ENCODE measurements at places on chromosomes 1 and 21. TPM values are rescaled to one million over a fixed set of nuclear protein-coding genes. Genes with fewer than 3 reads are reported as not detected.

SPRR2E gene
- total RNA-seq, result not detected

C1QC gene
- 140 TPM for total RNA-seq

GRHL3 gene
- total RNA-seq, result not detected

XKR8 gene
- total RNA-seq, result 6.2 TPM

CFHR2 gene
- total RNA-seq, result not detected

C1QB gene
- total RNA-seq, result 165 TPM

RAVER2 gene
- 30.1 TPM for total RNA-seq

RAB42 gene
- 1.6 TPM for total RNA-seq

VSIG8 gene
- not detected for total RNA-seq

CD5L gene
- total RNA-seq, result 2.5 TPM

GRCh38 chr1:83800066-83800465, 198.9 kb downstream of the TTLL7 start:
- DNase-seq, result no peak

DNA sequence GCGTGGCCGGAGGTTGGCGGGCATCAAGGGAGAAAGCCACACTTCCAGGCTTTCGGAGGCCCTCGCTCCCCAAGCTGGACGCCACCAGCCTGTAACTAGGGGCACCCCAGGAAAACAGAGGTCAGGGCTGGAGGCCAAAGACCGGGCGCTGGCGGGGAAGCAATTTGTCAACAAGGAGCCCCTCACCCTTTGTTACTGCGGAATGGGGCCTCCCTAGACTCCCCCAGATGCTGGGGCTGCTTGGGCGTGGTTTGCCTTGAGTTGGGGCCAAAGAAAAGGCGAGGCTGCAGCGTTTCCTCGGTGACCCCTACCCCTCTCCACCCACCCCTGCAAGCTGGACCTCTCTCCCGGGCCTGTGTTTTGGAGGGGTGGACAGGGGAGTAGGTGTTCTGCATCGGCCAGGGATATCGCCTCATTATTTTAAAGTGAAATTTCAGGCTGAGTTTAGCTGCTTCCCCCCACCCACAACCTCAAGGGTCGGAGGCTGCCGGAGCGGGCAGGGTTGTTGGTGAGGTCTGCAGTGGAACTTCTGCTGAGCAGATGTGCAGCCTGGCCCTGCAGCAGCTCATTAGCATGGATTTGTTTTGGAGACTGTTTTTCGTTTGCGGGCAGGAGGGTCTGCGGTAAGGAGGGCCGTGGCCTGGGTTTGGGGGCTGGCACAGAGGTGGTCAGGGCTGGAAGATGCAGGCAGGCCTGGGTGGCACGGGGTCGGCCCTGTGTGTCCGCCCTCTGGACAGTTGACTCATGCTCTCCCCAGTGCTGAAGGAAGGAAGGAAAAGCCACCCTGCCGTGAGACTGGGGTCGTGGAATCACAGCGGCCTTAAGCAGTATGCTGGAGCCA, 1.5 kb downstream of the NBL1 start:
- DNase-seq, result no peak

DNA sequence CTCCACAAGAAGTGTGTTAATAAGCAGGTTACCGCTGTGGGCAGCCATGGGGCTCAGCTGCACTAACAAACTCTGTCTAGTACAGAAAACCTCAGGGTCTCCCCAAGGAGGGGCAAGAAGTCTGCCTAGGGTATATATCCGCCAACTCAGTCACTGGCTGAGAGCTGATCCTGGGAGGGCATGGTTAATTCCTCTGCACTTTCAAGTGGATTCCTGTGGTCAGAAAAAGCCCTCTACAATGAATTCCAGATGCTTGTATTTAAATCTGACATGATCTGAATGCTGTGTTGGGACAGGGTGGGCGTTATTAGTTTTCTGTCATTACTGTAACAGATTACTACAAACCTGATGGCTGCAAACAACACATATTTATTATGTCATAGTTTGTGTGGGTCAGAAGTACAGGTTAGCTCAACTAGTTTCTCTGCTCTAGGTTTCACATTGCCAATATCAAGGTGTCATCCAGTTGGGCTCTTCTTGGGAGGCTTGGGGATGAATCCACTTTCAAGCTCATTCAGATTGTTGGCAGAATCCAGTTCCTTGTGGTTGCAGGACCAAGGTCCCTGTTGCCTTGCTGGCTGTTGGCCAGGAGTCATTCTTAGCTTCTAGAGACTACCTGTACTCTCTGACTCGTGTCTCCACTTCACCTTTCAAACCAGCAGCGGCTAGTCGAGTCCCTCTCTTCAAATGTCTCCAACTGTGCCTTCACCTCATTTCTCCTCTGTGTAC, 8.0 kb upstream of the SELE start:
- no peak for DNase-seq

GRCh38 chr21:37082856-37083528, 9.9 kb downstream of the TTC3 start:
- no peak for DNase-seq

GRCh38 chr21:36615274-36615964, 83.5 kb upstream of the SIM2 start:
- DNase-seq, result no peak

- no peak for DNase-seq
Measured at GRCh38 chr1:209384710-209385550, 198.6 kb upstream of the CAMK1G start.

GRCh38 chr1:206050655-206051235, 2.2 kb upstream of the RHEX start:
- DNase-seq, result no peak

DNA sequence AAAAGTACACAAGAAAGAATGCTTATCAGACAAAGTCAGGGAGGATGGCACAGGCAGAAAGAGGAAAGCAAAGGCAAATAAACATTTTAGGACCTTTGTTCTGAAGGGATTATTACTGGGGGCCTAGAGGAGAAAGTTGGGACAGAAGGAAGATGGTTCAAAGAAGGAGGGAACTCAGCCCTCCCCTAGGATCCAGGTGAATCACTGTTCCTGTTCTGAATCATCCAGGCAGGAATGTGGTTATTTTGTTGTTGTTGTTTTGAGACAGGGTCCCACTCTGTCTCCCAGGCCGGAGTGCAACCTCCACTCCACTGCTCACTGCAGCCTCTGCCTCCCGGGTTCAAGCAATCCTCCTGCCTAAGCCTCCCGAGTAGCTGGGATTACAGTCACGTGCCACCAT, 38.5 kb upstream of the PSEN2 start:
- DNase-seq, result no peak

DNA sequence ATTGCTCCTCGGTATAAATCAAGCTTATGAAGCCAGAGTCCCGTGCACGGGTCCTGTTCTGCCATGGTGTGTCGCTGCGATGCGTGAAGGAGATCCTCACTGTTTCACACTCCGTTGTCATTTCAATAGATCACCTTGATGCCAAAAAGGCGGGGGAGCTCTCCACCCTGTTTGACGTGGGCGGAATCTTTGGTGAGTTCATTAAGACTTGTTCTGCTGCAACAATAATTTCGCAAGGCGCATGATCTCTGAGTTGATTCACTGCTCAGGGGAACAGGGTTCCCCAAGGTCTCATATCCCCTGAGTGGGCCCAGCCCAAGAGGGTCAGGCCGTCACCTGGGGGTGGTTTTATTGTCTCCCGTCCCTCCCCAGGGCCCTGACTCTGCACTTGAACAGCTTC, 50.0 kb downstream of the SLC37A1 start:
- DNase-seq, result no peak

GRCh38 chr1:25095635-25096200, 136.6 kb downstream of the SYF2 start:
- DNase-seq, result no peak

DNA sequence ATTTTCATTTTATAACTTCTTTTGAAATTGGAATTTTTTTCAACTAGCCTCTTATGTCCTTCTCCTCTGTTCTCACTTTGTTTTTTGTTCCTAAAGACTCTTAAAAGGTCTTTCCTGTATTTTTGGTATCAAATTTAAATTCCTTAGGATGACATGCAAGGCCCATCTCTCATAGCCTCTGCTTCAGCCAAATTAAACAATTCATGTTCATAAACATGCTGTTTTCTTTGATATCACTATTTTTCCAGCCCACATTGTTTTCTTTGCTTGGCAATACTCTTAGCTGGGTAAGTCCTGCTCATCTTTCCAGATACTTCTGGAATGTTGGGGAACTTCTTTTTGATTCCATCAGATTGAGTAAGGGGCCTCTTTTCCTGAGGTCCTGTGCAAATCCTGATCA, 55.8 kb upstream of the GPR88 start:
- DNase-seq, result no peak

GRCh38 chr21:46392921-46393320, 65.8 kb upstream of the DIP2A start:
- DNase-seq, result peak; percentile 49

DNA sequence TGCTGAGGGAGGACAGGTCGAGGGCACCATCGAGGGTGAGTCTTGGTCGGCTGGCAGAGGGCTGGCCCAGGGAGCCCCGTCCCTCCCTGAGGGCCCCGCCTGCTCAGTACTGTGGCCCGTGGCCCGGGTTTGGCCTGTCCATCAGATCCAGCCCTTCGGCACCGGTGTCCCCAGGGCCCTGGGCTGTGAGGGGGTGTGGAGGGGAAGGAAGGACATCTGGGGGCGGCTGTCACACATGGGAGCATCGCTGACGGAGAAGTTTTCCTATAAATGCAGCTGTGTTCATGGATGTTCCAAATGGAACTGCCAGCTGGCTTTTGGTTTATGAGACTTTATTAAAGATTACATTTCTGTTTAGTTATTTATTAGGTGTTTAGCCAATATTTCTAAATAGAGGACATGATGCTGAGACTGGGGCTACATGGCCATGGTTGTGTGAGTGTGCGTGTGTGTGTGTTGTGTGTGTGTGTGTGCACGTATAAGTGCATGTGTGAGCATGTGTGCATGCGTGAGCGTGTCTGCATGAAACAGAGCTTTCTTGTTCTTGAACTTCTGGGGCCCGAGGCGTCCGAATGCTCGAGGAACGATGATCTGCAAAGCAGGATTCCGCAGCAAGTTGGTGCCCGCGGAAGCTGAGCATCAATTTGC, 54.3 kb downstream of the SLX9 start:
- peak; percentile 74 for DNase-seq

GRCh38 chr1:66699213-66699612, 53.0 kb upstream of the DYNLT5 start:
- DNase-seq, result no peak

GRCh38 chr1:35406103-35406502, 137.6 kb downstream of the ZMYM4 start:
- no peak for DNase-seq

DNA sequence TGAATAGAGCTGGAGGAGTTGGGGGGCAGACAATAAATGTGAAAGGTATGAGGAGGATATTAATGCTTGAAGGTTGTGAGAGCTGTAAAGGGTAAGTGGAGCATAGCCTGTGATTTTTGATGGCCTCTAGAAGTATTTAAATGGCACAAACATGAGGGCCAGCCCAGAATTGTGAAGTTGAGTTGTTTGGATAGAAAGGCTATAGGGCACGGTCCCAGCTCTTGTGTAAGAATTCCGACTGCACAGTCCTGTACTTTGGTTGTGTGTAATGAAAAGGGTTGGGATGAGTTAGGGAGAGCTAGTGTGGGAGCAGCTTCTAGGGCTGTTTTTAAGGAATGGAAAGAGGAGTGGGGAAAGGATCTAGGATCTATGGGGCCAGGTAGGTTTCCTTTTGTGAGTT, 665.5 kb downstream of the USP25 start:
- no peak for DNase-seq

DNA sequence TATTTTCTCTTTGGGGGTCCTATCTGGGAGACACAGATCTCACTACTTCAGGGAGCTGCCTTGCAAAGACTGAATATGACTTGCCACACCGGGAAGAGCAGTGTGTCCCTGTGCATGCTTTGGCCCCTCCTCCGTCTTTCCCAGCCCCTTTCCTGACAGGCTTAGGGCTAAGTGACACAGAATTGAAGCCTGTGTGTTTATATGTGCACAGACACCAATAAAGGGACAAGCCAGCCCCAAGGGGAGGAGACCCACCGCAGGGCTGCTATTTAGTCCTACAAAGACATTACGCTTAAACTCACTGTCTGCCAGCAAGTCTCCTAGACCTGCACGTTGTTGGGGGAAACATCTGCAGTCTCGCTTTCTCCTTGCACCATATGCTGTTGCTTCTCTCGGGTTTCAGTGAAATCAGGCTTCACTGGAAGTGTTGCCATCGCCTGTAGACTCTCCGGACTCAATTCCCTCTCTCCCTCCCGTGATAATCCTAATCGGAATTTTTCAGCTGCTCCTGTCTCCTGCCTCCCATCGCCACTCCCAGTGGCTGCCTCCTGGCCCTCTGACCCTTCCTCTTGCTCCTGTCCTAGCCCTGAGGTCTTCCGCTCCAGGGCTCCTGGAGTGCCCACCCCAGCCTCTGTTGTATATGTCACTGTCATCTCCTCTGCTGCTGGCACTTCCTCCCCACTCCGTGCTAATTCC, 58.5 kb upstream of the LRRC53 start:
- DNase-seq, result no peak

- DNase-seq, result no peak
Measured at GRCh38 chr1:88150330-88150729, 533.7 kb upstream of the PKN2 start.

- DNase-seq, result no peak
Measured at GRCh38 chr1:23692308-23692871, 784 bp downstream of the RPL11 start.

DNA sequence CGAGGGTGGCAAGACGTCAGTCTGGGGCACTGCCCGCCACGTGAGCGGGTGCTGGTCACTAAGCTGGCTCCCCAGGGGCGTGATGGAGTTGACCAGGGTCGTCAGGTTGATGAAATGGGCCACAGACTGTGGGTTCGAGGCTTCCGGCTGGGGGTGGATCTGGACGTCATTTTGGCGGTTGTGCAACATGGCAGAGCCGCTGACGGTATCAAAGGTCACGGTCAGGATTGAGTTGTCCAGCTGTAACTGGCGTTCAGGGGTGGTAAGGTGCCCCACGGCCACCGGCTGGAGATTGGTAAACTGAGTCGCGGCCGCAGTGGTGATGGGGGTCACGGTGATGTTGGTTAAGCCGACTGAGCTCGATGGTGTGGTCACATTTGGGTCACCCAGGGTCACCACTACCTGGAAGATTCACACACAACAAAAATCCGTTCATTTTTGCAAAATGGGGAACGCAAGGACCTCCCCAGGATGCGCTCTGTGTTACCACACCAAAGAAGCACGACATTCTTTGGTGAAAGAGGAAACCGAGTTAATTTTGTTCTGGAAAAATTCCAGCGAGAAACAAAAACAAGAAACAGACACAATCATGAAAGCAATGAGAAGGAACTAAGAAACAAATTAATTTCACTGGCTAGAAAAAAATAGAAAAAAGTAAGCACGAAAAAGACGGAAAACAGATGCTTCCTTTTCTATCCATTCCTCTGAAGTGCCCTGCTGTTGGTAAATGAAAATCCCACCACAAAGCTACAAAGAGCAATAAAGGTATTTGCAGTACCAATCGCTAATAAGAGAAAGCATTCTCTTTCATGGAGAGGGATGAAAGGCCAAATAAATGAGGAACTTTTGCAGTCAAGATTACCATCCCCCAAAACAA, 34.7 kb upstream of the RIPK4 start:
- no peak for DNase-seq

- peak; percentile 58 for DNase-seq
Measured at GRCh38 chr1:43994794-43995790, 3.7 kb downstream of the CCDC24 start.

DNA sequence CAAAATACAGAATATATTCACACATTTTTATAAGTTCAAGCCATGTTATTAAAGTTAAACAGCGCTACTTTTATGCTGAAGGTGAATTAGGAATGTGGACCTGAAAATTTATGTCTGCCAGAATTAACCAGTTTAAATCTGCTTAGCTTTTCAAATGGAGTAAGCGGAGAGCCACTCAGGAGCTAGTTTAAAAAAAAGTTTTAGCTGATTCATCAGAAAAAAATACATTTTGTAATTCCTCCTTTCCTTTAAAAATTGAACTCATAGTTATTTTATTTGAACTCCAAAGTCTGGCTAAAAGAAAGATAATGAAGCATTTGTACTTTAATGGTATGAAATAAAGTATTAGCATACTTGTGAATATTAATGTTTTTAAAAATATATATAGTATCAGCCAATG, 21.2 kb downstream of the C21orf91 start:
- no peak for DNase-seq

All from Right ventricle myocardium inferior (tissue), 1 donor.